Activated CD4-positive, alpha-beta T cell treated with anti-CD3 and anti-CD28 coated beads, Interleukin-2, amount 10 ng/mL, durations not matched to agents 24 days and 14 days (primary cell): ENCODE measurements at places on chromosomes 12 and 14.
A peak's percentile ranks its signal among the peaks of the same experiment; 100 is the strongest.

DNA sequence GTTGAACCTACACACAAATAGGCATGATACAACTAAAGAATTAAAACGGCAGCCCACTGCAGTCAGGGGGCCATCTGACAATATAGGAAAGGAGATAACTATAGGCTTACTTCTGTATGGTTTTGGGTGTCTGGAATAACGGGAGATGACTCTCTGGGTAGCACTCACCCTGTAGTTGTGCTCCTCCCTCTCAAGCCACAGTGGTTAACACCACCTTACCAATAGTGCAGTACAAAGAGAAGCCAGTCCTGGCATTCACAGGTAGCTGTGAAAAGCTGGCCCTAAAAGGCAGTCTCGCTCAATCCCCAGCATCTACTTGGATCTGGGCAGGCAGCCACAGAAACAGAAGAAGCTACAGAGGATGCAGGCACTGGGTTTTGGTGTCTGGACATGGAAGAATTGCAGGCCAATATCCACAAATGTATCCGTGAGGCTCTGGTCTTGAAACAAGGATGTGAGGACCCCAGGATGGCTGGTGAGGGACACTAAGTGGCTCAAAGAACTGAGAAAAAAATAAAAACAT is 93.0 kb downstream of the DPF3 start:
- DNase-seq = no peak

DNA sequence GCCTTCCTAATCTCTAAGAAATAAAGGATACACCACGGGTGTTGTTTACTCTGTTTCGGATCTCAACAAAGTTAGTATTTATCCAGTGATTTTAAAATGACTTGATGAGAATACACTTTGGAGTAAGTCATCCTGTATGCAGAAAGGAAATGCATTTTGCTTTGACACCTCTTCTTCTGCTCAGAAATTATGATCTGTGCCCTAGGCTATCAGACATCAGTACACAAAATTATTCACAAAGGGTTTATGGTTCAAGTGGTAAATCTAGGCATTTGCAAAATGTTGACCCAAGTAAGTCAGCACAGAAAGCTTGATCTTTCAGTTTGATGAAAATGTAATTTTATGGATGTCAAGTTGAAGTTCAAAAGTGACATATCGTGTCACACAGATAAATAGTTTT is 248.5 kb downstream of the ATP23 start:
- no peak for DNase-seq

DNA sequence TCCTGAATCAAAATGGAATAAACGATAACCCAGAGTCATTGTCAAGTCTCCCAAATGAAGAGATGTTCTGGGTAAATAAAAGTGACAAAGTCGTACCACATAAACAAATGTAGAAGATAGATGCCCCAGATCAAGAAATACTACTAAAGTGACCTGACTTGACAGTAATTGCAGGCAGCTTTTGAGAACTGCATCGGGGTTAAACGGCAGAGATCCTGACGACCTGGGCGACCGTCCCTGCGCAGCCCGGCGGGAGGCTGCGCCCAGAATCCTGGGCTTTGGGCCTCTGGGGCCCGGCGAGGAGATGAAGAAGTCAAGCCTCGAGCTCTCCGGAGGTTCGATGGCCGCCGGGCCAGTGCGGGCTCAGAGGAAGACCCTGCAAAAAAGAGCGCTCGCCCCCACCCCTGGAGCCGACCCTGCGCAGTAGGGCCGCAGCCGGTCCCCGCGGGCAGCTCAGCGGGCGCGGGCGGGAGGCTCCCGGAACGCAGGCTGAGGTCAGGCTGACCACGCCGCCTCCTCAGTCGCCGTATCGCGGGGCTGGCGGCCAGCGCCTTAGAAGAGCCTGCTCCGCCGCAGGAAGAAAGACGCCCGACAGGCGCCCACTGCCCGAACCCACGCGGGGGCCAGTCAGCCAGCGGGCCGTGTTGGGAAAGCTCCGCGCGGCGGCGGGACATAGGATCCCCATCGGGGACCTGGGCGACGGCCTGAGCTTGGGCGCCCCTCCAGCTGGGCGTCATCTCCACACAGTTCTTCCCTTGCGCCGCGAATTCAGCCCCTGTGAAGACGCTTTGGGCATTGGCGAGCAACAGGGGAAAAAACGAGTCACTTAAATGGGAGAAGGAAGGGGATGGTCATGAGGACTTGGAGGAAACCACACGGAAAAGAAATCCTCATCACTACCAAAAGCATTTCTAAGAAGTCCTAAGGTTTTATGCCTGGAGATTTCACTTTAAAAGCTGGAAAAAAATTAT is 16.0 kb downstream of the NKX2-1 start:
- peak; percentile 47 for DNase-seq

DNA sequence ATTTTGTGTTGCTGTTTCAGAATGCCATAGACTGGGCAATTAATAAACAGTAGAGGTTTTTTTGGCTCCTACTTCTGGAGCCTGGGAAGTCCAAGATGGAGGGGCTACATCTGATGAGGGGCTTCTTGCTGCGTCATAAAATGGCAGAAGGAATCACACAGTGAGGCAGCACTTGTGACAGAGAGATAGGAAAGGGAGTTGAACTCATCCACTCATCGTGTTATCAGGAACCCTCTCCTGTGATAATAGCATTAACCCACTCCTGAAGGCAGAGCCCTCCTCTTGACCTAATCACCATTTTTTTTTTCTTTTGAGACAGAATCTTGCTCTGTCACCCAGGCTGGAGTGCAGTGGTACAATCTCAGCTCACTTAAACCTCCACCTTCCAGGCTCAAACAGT is 9.7 kb downstream of the TDG start:
- DNase-seq = no peak

DNA sequence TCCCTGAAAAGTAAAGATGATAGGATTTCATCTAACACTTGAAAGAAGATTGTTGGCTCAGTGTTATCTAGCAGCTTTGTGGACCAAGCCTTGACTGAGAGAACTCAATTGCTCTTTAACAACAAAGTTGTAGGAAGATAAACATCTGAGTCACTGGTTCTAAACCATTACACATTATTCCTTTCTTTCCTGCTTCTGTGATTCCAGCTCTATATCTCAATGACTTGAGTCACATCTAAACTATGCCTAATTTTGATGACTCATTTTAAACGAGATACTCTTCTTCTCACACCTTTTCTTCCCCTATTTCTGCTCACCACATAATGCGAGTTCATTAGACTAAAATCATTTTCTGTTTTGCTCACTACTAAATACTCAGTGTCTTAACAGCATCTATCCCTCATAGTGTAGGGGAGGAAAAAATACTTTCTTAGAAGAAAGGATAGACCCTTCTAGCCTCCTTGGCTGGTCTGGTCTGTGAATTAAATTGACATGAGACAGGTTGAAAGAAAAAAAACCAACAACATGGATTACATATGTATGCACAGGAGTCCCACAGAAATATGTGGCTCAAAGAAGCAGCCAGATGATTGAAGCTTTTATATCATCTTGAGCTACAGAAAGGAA is 201.4 kb downstream of the C12orf50 start:
- DNase-seq = no peak

DNA sequence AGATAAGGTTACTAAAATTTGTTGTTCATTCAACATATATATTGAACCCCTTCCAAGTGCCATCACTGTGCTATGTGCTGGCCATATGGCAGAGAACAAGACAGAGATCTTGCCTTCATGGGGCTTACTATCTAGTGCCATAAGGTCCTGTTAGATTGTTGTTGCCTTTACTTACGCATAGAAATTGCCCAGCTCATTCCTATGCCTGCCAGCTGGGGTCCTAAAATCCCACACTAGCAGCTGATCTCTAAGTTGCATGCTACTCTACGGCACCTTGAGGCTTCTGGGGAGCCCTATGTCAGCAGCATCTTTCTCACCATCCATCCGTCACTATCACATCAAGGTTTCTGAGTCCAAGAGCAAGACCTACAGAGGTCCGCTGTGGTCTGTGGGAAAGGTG is 1.4 kb upstream of the KCNK10 start:
- no peak for DNase-seq

DNA sequence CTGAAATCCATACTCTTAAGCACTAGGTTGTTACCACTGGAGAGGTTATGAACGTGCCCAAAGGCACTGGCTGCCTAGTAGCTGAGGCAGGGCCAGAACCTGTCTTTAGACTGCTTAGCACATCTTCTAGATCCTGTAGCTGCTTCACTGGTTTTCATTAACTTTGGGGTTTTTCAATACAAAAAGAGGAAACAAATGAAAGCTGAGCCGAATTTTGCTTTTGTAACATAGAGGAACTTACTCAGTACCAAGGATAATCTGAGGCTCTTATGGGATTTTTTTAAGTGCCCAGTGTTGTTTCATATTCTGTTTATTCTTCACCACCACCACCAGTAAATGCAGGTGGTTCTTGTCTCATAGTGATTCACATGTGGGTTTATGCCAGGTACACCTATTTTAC is 396.1 kb downstream of the RAD51B start:
- no peak for DNase-seq

DNA sequence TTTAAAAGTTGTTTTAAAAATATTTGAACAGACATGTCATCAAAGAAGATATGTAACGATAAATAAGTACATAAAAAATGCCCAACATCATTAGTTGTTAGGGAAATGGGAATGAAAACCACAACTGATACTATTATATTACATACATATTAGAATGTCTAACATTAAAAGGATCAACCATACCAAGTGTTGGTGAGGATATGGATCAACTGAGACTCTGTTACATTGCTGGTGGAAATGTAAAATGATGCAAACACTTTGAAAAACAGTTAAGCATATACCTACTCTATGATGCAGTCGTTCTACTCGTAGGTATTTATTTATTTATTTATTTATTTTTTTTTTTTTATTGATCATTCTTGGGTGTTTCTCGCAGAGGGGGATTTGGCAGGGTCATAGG is 149.7 kb downstream of the BRMS1L start:
- no peak for DNase-seq

GRCh38 chr14:92940543-92940942 is 17.6 kb downstream of the CHGA start:
- DNase-seq = no peak

DNA sequence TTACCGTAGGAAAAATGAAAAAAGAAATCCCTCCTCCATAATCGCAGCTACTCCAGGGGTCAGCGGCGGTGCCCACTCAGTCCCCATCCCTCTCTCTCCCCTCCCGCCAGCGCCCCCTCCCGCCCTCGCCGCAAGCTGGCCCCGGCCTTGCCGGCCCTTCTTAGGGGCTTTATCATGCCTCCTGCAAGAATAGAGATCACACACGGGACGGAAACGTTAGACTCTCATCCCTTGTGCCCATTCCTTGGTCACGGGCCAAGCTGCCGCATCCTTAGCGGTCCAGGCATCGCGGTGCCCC is 692 bp upstream of the COX14 start:
- no peak for DNase-seq

- DNase-seq = no peak
Observed at GRCh38 chr12:69130064-69130463, 109.3 kb upstream of the CPSF6 start.

GRCh38 chr14:101017806-101018560 is 114.5 kb upstream of the RTL1 start:
- no peak for DNase-seq

DNA sequence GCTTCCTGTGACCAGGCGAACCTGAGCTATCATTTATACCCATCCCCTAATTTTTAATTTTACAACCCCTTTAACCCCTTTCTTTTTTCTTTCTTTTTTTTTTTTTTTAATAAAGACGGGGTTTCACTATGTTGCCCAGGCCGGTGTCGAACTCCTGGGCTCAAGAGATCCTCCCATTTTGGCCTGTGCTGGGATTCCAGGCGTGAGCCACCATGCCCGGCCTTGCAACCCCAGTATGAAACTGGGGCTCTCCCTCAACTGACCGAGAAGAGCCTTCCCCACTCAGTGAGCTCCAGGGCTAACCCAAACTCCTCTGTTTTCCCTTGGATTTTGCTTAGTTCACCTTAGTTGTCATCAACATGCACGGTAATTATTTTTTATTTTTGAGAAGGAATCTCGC is 992 bp downstream of the CPSF2 start:
- no peak for DNase-seq

DNA sequence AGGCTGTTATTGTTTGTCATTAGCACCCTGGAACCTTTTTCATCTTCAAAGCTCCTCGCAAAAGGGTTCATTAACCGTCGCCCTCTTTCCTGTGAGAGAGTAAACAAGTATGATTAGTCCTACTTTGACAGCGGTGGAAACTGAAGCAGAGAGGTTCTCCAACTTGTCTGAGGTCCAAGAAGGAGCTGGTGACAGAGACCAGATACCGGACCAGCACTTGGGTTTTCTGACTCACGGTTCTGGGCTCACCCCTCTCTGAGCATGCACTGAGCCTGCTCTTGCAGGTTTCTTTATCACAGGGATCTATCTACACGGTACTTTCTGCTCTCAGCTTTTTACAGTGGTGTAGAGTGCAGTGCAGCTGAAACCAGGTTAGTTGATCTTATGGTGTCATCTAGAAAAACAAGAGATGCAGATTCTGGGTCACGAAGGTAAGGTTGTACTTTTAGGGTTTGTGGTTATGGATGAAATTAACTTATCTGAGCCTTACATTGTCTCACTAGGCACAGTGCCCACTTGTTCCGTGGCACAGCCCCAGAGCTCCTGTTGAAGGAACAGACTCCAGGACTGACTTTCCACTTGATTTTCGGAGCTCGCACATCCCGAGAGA is 62.1 kb downstream of the PPP2R5C start:
- DNase-seq = peak; percentile 93
